ENCODE measurements at places on chromosomes 7 and 10.

GRCh38 chr10:110425684-110426293 is 71.9 kb upstream of the DUSP5 start:
- DNase-seq: peak; percentile 92

DNA sequence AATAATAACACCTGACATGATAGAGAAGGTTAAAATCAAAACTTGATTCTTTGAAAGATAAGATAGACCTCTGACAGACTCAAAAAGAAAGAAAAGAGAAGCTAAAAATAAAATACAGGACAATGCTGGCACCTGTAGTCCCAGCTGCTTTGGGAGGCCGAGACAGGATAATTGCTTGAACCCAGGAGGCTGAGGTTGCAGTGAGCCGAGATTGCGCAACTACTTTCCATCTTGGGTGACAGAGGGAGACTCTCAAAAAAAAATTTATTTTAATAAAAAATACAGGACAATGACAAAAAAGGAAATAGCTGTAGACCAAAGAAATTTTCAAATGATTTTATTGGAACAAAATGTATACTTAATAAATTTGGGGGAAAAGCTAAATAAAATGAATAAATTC is 263.2 kb downstream of the SDK1 start:
- DNase-seq: no peak

DNA sequence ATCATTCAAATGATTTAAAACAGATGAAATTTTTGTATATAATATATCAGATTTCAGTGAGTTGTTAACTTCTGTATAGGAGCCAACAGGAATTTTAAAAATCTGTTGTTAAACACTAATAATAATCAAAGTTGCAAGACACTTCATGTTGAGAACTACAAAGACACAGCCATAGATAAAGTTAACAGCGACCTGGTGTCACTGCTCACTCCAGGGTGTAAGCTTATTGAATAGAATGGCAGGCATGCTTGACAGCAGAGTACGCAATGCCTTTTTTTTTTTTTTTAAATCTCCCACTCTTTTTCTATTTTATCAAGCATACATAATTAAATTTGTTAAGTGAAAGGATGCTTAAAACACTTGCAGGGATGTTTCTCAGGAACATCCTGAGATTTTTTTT is 32.0 kb downstream of the PCDH15 start:
- DNase-seq: no peak

GRCh38 chr10:128993911-128994538 is 473.0 kb upstream of the MGMT start:
- no peak for DNase-seq

DNA sequence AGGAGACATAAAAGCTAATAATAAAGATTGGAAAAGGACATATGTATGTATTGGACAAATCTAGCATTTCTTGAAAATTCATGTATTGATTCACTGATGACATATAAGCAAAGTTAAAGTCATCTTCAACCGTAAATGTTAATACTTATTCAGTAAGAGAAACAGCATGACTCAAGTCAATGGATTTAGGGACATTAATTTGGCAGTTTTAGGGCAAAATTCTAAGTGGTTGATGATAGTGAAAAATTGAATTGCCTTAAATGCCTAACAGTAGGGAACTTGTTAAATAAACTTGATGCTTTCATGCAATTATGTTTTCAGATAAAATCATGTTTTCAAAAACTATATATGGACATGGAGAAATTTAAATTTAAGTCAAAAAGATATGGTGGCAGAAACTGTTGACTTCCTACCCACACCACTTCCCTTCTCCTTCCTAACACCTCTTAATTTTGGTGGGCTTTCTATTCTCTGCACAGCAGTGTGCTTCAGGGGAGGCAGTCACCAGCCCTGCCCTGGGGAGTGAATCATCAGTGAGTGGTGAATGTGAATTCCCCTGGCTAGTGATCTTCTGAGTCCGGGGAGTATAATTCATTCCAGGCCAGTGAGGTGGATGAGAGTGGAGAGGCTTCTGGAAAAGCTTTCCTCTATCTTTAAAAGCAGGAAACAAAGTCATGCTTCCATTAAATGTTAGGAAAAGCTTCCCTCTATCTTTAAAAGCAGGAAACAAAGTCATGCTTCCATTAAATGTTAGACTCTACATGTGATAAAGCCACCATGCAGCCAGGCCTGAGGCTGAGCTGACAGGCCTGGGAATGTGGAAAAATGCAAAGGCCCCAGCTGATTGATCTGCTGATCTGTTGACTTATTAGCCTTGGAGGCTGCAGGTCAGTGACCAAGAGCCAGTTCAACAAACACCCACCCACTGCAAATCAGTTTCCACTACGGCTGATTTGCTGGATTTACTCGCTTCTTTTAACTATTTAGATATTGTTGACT is 25.2 kb upstream of the ITGB1 start:
- peak; percentile 98 for DNase-seq
